ENCODE measurements at places on chromosomes 2 and 18.

GRCh38 chr2:120314690-120315366, 31.1 kb upstream of the INHBB start:
- no peak for DNase-seq

- no peak for DNase-seq
Observed at GRCh38 chr18:57618910-57619309, 2.7 kb downstream of the NARS1 start.

DNA sequence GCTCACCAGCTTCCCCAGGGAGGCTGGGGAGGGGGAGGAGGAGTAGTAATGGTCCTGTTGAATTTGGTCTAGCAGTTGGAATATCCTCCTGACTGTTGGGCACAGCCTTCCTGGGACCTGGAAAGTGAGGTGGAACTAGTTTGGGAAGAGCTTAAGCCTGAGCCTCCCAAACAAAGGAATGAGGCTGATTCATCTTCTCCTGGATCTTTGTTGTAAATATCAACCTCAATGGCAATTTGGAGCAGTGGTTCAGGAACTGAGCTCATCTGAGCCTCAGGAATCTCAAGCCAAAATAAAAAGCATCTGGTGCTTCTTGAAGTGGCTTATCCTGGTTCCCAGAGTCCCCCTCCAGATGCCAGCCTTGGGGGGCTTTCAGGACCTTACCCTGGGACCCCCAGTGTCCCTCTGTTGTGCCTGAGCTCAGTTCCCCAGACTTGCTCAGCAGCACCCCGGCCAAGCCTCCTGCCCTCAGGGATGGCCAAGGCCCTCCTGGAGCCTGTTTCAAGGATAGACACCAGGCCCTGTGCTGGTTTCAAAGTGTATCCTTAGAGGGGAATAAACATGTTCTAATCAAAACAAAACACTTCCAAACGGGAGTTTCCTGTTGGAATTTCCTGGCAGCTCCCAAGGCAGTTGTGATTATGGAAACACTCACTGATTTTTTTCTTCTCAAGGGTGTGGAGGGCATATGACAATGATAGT, 112.6 kb downstream of the DDX1 start:
- DNase-seq = no peak

DNA sequence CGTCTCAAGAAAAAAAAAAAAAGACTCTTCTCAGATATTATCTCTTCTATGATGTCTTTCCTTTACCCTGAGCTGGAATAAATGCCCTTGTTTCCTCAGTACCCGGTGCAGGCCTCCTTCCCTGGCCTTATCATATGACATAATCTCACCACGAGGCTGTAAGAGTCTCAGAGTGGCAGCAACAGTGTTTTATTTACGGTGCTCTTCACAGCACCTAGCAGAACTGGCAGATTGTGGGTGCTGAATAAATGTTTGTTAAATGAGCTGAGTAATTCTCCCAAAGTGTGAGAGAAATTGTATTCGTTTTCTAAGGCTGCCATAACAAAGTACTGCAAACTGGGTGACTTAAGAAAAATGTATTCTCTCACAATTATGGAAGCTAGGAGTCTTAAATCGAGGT, 82.8 kb upstream of the CD28 start:
- no peak for DNase-seq

DNA sequence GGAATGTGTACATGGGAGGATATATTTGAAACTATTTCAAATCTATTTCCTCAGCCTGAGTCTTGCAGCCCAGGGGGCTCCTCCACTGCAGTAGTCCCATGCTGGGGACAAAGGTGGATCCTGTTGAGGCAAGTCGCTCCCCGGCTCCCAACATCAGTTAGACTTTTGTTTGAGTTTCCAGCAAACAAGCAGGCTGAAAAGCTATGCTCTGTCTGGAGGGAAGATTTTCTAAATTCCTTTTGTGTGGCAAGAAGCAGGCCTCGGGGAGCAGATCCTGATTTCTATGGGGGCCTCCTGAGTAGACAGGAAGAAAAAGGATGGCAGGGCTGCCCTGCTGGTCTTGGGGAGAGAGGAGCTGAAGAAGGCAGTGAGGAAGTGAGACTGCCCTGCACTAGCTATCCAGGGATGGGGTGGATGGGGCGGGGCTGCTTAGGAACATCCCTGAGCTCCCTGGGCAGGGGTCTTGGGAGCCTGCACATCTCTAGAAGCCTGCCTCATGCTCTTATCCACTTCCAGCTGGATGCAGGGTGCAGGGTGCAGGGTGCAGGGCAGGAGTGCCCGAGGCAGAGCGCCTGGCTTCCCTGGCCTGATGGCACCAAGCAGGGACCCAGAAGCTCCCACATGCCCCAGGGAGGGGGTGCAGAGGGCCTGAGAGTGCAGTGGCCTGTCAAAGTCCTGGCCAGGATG, 6.0 kb upstream of the CIB4 start:
- no peak for DNase-seq

DNA sequence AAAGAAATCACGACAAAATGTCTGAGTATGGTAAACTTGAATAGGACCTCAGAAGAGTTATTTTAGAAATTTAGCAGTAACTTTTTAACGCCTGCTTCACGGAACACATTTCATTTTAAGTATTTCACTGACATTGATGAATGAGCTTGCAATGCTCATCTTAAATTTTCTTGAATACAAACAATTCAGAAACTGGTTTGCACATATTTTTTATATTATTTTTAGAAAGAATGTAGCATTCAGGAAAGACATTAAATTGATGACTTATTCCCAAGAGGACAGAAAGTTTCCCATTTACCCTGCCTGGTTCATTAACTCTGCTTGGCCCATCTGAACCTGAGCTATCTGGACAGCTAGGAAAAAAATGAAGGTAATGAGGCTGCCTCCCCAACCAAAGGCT, 89.3 kb downstream of the MBD2 start:
- no peak for DNase-seq

GRCh38 chr2:144711630-144712549, 192.0 kb upstream of the ZEB2 start:
- no peak for DNase-seq

- DNase-seq = no peak
Observed at GRCh38 chr18:45775743-45776142, 49.7 kb upstream of the SIGLEC15 start.

- DNase-seq = no peak
Observed at GRCh38 chr2:148966438-148966758, 72.1 kb upstream of the LYPD6B start.

GRCh38 chr2:43415592-43415991, 180.2 kb downstream of the THADA start:
- no peak for DNase-seq

GRCh38 chr18:44938720-44939665, 258.3 kb downstream of the SETBP1 start:
- no peak for DNase-seq

DNA sequence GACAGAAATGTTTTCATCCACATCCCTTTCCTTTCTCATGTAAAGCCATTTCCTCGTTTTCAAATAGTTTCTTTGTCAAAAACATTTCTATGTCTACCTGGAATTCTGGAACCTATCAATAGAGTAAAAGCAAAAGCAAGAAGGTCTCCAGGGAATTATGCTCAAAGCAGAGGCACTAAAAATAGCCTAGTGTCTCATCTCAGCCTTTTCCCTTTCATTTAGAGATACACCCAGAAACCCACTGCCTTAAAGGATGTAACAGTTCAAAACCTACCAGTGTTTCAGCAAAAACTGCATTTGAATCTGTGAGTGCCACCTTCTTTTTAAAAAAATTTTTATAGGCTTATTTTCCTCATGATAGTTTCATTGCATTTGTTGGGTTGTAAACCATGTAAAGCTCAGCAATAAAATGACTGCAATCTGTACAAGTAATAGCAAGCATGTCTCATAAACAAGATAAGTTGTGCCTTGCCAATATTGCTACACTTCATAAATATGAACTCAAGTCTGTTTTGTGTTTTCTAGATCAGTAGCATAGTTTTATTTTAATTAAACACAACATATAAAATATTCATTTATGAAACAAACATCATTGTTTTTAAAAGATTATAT, 927.3 kb upstream of the ACVR2A start:
- DNase-seq = no peak

- no peak for DNase-seq
Observed at GRCh38 chr2:170368370-170368769, 190.4 kb downstream of the MYO3B start.

GRCh38 chr2:196239622-196240587, 68.5 kb upstream of the STK17B start:
- DNase-seq = peak; percentile 56

- no peak for DNase-seq
Observed at GRCh38 chr18:23239350-23239692, 104.0 kb downstream of the CABLES1 start.

GRCh38 chr2:21317131-21317530, 193.4 kb downstream of the TDRD15 start:
- DNase-seq = no peak

- DNase-seq = no peak
Observed at GRCh38 chr2:75012080-75012479, 53.6 kb downstream of the POLE4 start.

DNA sequence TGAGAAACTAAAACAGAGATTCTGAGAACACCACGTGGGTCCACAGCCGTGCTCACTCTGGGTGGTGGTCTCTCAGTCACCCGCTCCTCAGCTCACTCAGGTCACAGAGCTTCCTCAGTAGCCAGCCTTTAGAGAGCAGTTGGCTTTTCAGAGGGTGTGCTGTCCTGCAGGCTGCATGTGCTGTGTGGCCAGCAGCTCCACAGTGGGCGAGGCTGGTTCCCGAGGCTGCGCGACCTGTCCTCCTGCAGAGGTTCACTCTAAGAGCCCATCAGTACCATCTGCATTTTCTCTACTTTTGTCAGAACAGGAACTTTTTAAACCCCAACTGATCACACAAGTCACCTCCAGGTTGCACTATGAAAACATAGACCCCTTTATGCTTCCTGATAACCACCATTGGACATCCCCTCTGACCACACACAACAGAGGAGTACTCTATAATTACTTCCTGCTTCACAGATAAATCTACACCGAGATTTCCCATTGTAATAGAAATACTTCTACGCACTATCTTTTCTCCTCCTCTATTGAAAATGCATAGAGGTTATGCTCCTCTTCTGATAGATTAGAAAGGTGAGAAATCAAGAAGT, 93.1 kb downstream of the GYPC start:
- no peak for DNase-seq

- no peak for DNase-seq
Observed at GRCh38 chr2:101815154-101815553, 117.6 kb downstream of the MAP4K4 start.

DNA sequence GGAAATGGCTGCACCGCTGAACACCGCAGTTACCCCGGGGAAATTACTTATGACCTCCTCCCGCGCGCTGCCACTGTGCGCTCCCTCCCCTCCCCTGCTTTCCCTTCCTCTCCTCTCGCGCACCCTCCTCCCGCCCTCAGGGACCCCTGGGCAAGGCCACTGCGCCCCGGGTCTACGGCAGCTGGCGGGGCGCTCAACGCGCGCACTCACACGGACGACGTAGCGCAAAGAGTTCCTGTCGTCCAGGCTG, 7.9 kb downstream of the ALPP start:
- no peak for DNase-seq

DNA sequence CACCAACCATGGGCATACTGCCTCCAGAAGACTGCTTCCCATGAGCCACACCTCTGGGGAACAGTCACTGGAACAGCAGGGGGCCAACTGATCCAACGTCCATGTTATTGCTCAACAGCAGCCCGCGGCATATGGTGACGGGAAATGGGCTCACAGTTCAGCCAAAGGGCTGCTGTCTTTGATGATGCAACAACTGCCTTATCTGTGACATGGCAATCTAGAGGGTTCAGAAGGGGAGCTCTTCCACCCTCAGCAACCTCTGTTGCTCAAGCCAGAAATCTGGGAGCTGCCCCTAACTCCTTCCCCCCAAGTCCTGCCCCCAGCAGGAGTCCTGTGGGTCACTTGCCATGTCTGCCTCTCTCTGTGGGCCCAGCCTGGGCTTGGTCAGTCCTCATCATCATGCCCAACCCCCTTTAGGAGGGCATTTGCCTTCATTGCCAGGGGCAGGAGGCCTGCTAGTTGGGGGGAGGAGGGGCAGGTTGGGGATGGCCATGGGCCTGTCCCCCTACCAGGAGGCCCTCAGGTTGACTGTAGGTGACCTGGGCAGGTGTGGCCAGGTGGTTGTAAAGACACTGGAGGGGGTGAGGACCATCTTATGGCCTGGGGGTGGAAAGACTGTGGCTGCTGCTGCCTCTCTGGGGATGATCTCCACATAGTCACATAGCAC, 212.9 kb downstream of the CYP26B1 start:
- DNase-seq = no peak

DNA sequence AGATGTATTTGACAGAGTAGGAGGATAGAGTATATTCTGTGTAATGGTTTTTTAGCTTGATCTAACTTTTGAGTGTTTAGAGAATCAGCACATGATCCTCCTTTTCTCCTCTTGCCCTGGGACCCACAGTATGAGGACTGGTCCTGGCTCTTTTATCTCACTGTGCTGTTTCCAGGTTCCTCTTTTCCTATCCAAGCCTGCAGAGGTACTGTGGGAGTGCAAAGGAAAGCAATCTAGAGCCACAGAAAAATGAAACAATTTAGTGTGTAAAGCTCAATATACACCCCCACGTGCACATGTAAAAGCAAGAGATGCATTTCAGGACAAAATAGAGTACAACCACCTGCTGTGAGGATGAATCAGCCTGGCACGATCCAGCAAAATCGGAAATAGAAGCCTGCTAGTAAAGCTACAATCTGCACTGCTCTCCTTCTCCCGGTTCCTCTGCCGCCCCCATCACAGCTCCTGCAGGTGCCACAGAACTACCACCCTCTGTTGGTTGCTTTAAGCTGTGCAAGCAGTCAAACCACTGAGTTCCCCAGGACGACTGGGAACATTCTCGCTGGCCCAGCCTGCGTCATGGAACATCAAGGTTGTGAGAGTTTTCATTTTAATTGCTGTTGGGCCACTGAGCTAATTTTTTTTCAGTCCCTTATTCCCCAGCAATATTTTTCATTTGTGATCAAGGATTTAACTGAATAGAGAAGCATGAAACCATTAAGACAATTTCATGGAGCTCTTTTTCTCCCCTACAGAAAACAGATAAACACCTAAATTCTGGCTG, 47.8 kb upstream of the MAPRE3 start:
- no peak for DNase-seq

GRCh38 chr2:219186754-219187456, 8.8 kb downstream of the RETREG2 start:
- no peak for DNase-seq

DNA sequence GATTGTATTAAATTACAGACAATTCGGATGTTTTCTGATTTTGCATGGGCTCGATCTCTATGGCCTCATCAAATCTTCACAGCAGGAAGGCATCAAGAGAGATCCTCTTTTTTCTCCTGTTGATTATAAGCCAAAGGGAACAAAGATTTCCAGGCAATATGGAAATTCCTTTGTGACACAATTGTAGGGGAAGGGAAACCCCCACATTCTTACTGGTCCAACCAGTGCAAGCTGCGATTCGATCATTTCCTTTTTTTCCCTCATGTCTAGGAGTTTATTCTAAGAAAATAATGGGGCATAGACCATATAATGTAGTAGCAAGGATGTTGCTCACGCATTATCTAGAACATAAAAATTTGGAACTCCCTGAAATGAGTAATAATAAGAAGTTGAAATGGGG, 87.7 kb downstream of the LYPD6 start:
- DNase-seq = no peak

All from stimulated activated CD8-positive, alpha-beta memory T cell treated with anti-CD3 and anti-CD28 coated beads, Interleukin-4, amount 100 ng/mL, for 4 hours (primary cell).